ENCODE measurements at places on chromosomes 3 and 15.

GRCh38 chr15:77773903-77774302, 141.2 kb upstream of the LINGO1 start:
- DNase-seq, result no peak

GRCh38 chr15:73629798-73630429, 3.3 kb downstream of the NPTN start:
- no peak for DNase-seq

GRCh38 chr15:93152360-93152759, 63.3 kb upstream of the RGMA start:
- DNase-seq, result no peak

DNA sequence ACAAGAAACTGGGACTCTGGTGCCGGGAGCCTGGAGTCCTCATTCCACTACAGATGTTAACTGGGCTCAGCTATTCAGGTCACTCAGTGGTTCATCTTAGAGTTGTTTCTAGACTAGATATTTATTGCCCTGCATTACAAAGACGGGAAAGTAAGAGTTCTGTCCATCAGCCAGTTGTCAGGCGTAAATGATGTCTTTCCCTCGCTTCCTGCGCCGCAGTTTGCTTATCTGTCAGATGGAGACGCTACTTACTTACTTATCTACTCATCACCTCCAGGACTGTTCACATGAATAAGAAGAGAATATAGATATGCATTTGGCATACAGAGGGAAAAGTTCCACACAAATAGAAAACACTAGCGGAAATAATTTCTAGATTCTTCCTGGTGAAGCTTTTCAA, 47.8 kb upstream of the CGNL1 start:
- no peak for DNase-seq

GRCh38 chr15:52005748-52006701, 13.0 kb upstream of the MAPK6 start:
- no peak for DNase-seq

- DNase-seq, result no peak
These were observed 17.7 kb downstream of the CRTAP start for GRCh38 chr3:33131331-33132018.

DNA sequence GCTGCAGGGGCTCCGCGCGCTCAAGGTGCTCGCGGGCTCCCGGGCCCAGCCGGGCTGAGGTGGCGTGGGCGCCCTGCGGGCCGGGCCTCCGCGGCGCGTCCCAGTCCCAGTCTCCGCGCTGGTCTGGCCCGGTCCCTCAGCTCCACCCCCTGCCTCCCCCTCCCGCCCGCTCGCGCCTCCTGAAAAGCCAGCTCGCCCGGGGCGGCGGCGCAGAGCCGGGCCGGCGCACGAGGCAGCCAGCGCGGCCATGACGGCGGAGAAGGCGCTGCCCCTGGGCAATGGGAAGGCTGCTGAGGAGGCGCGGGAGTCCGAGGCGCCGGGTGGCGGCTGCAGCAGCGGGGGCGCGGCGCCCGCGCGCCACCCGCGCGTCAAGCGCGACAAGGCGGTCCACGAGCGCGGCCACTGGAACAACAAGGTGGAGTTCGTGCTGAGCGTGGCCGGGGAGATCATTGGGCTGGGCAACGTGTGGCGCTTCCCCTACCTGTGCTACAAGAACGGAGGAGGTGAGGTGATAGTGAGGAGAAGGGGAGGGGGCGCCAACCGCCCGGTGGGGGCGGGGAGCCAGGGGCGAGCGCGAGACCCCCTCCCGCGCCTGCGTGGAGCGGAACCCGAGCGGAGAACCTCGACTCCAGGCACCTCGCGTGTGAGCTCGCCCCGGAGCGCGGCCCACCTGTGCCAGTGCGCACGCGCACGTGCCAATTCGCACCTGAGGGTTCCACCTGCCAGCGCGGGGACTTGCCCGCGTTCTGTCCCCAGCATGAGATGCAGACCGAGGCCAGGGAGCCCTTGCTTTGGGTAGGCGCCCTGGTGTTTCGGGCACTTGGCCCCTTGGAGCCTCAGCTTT, at the start of gene SLC6A11:
TSS of gene SLC6A11 (plus strand) at position 210 of the 844 bp plus-strand sequence. CDS start at position 248, 38 bp downstream.
- DNase-seq, result no peak

- DNase-seq, result no peak
These were observed 106.8 kb downstream of the IGF1R start for GRCh38 chr15:98755138-98755537.

DNA sequence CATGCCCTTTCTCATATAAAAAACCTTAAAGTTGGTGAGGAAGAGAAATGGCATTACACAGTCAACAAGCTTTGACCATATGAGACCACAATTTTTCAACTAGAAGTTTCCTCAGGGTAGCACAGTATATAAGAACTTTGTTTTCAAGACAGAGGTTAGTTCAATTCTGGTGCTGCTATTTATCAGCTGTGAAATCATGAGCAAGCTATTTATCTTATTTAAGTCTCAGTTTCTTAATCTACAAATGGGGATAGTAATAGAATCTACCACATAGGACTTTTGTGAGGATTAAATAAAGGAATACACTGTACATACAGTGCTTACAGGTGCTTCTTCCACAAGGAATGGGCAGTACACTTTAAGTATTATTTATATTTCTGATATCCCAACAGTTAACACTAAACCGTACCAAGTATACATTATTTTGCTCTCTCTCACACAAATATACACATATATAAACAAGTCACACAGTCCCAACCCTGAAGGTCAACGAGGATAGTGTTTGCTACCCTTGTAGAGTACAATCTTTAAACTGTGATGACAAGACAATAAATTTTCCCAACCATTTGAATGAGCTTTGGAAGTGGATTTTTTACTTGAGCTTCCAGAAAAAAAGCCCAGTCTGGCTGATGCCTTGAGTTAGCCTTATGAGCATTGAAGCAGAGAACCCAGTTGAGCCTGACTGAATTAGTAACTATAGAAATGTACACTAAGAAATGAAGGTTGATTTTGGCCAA, 178.8 kb downstream of the TNIK start:
- DNase-seq, result no peak

DNA sequence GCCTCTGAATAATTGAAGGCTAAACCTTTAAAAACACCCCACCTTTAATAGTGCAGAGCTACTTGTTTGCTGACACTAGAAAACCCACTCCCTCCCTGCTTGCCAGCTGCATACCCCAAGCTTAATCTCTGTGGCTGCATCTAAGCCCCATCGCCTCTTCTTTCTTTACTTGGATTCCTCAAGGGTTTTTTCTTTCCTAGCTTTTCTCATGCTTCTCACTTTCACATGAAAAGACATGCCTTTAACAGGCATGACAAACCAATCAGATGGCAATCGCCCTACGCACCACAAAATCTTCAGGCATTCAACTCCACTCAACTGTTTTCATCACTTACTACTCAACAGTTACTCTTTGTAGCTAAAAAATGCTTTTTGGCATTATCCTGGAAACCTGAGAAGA, 77.5 kb downstream of the PLD1 start:
- DNase-seq, result no peak

DNA sequence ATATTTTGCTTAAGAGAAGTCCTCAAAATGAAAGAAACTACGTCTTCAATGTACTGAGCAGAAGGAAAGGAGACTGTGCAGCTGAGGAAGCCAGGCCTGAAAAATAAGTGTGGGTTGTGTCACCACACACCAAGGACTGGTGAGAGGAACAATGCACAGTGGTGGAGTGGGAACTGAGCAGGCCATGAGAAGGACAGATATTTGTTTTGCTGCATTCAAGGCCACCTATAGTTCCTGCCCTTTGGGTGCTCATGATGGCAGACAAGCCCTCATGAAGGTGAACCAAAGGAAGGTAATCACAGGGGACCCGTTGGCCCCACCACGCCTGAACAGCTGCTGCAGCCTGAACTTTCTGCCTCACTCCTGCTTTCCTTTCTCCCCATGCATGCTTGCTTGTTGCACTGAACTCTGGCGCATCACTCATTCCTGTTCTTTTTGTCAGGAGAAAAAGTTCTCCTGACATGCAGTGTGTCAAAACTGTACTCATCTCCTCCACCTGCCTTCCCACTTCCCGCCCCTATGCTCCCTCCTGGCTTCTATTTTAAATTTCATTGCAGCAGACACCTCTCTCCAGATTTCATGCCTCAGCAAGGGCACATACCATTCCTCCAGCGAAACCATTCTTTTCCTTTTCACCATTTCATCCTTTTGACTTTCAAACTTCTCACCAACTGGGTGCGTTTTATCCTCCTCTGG, 2.2 kb upstream of the RNF7 start:
- DNase-seq, result no peak

GRCh38 chr3:113088616-113089015, 97.8 kb downstream of the GTPBP8 start:
- no peak for DNase-seq

DNA sequence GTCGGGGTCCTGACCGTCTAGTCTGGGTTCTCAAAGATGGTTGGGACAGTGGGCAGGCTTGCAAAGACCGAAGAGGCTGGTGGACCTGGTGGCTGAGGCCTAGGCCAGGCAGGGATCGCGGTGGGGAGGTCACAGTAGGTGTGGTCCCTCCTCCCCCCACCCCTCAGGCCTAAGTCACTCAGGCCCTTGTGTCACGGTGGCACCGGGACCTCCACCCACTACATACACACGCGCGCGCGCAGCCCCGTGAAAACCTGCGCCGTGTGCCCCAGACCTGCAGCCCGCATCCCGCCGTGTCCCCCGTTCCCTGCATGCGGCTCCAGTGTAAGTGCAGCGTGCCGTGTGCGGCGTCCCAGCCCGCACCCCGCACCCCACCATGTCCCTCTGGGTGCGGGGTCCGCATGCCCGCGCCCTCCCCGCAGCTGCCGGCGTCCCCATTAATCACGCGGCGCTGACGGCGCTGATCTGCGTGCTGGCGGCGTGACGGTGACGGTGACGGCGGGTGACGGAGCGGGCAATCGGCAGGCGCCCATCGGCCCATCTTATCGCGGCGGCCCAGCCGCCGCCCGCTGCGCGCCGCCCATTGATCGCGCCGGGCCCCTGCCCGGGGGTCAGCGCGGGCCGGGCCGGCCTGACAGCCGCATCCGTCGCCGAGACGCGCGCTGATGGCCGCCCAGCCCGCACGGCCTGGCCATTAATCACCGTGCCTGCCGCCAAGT, 24.4 kb downstream of the SEC61A1 start:
- peak; percentile 44 for DNase-seq

GRCh38 chr3:29486096-29486495, 205.2 kb downstream of the RBMS3 start:
- DNase-seq, result no peak

DNA sequence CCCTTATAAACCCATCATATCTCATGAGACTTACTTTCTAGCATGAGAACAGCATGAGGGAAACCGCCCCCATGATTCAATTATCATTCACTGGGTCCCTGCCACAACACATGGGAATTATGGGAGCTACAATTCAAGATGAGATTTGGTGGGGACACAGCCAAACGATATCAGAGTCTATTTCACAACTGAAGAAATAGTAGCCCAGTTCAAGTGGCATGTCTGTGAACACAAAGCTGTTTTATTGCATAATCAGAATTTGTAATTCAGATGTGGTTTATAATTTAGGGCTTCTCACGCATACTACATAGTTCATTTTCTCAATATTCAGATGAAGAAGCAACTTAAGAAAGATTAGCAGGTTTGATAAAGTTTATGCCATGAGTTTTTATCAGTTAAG, 1188.0 kb upstream of the ALCAM start:
- DNase-seq, result no peak

DNA sequence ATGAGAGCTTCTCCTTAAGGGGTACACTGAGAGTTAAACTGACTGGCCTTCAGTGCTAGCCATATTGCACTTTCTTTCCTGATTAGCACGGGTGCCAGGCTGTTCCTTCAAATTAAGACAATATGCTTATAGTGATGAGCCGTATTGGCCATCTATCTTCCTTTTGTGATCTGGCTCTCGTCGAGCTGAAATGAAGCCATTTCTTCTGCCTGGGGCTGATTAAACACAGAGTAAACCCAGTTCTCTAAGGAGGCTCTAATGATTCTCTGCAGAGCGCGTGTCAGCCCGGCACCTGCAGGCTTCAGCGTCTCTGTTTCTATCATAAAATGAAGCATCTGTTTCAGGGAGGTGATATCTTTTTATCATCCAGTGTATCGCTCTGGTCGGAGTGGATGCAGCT, 107.5 kb upstream of the NR2F2 start:
- DNase-seq, result no peak

DNA sequence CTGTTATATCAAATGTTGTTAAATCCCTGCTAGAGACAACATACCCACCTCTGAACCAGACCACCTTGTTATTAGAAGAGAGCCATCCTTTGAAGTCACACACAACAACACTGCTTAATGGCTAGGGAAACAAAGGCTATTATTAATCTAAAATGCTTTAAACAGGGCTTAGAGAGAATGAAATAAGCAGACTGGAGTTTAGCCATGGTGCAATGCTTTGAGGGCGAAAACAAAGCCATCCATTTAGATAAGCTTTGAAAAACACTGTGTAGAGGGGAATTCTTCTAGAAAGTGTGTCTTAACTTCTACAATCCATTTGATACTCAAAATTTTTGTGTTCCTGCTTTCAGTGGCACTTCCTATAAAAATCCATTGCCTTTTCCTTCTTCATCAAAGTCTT, 148.6 kb downstream of the IL5RA start:
- DNase-seq, result no peak

- no peak for DNase-seq
These were observed 267.9 kb downstream of the GABRG3 start for GRCh38 chr15:27238707-27239423.

- DNase-seq, result no peak
These were observed 9.4 kb upstream of the RBMS3 start for GRCh38 chr3:29271475-29271874.

All from stimulated activated naive CD4-positive, alpha-beta T cell (primary cell).